ENCODE measurements at places on chromosomes 5 and 9.

GRCh38 chr5:149765932-149766331 lies 35.8 kb downstream of the PPARGC1B start:
- DNase-seq: no peak

DNA sequence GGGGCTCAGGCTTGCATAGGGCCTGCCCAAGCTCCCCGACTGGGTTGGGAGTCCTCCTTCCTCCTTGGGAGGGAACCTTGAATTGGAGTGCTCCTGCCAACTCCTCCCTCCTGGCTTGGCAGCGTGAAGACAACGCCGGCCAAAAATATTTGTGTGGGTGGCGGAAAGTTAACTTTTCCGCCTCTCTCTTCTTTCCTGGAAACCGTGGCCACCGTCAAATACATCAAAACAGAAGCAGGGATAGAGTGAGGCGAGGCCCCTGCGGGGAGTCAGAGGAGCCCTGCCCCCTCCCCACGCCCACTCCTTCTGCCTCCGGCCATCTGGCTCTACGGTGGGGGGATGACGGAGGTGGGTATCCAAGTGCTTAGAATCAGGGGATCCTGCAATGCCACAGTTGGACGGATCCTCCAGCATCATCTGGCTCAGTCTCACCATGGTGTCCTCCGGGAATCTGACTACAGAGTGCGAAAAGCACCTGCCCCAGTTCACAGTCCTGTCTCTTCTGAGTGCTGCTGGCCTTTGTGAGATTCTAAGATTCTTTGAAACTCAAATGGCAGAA lies 25.2 kb upstream of the SYNPO start:
- peak; percentile 57 for DNase-seq

DNA sequence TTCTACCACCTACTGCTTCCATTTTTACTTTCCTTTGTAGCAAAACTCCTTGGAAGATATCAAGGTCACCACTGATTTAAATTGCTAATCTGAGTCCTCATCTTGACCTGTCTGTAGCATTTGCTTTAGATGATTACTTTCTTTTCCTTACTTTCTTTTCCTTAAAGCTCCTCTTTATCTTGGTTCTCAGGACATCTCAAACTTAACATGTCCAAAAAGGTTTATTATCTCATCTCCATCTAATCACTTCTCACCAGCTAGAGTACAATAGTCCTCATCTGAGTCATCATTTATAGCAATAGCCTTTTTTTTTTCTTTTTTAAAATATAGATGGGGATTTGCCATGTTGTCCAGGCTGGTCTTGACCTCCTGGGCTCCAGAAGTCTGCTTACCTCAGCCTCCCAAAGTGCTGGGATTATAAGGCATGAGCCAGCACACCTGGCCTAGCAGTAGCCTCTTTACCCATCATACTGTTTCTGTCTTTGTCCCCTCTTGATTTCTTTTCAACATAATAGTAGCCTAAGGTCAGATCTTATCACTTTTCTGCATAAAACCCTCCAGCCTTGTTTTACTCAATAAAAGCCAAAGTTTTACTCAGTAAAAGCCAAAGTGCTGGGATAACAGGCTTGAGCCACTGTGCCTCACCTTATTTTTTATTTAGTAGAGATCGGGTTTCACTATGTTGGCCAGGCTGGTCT lies 32.9 kb upstream of the GPR21 start:
- no peak for DNase-seq

GRCh38 chr5:37842048-37842447 lies 2.2 kb upstream of the GDNF start:
- DNase-seq: no peak

GRCh38 chr9:126790561-126790960 lies 14.3 kb upstream of the ZBTB43 start:
- no peak for DNase-seq

DNA sequence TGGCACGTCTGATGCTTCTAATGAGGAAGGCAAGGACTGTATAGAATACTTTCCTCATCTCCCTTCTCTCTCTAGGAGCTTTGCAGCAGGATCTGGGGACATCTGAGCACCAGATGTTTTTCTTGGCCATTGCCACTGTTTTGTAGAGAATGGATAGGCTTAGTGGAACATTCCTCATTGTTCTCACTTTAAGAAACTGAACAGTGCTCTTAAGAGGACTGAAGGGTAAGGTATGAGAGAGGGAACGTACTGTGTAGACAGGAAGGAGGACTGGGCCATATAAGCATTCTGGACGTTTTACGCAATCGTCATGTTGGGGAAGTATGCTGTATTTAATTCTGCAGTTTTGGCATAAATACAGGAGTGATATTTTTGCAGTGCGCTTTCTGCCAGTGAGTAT lies 70.6 kb downstream of the SMARCA2 start:
- DNase-seq: no peak

DNA sequence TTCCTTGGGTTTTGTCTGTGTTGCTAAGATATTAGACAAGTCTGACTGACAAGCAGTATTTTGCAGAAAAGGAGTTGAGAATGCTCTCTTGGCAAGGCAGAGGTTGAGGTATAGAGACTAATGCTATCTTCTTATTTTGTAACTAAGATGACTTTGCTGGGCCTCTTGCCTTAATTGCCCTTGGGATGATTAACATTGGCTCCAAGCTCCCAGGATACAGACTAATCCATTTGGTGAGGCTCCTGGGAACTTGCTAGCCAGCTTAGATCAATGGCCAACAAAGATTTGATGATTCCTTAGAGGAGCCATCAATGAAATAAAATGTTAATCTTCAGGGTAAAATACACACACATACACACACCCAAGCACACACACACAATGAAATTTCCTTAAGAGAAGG lies 28.7 kb upstream of the AP3B1 start:
- no peak for DNase-seq

DNA sequence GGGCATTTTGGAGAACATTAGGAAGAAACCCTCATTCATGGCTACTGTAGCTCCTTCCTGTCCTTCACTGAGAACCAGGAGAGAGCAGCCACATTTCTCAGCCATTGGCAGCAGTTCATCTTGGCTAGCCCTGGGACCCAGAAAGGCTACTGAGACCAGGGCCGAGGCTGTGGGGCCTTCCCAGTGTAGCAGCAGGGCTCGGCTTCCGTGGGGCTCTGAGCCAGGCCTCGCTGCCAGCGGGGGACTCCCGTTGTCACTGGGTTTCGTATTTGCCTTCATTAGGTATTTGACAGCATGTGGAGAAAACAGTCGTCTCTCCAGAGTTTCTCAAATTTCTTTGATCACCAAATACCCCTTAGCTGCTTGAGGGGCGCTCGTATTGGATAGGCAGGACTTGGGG lies 37.3 kb upstream of the PRDM12 start:
- DNase-seq: no peak

DNA sequence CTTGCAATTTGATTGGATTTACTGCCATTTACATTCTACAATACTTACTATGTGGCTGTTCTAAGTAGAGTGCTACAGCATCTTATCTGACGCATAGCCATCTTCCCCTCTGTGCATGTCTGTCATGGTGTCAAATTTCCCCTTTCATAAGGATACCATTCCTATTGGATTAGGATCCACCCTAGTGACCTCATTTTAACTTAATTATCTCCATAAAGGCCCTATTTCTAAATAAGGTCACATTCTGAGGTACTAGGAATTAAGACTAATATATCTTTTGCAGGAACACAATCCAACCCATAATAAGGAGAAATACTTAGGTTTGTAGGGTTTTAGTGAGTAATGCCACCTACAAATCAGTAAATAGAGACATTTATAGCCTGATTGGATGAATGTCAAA lies 268.0 kb downstream of the ADAMTSL1 start:
- no peak for DNase-seq

- DNase-seq: no peak
Measured at GRCh38 chr5:137128012-137128411, 371.1 kb downstream of the SPOCK1 start.

DNA sequence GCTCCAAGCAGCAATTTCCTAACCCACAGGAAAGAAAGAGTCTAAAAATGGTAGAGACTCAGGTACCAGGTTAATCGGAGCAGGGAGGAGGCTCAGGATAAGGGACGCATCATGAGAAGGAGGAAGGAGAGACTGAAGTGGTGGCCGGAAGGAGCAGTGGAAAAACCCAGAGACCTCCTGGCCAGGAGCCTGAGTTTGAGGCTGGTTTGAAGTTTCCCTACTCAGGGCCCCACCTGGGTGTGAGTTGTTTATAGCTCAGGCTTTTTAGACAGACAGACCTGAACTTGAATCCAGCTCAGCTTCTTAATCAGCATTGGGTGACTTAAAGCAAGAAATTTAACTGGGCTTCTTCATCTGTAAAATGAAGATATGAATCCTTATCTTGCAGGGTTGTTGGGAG lies 11.9 kb upstream of the AQP7 start:
- DNase-seq: no peak

DNA sequence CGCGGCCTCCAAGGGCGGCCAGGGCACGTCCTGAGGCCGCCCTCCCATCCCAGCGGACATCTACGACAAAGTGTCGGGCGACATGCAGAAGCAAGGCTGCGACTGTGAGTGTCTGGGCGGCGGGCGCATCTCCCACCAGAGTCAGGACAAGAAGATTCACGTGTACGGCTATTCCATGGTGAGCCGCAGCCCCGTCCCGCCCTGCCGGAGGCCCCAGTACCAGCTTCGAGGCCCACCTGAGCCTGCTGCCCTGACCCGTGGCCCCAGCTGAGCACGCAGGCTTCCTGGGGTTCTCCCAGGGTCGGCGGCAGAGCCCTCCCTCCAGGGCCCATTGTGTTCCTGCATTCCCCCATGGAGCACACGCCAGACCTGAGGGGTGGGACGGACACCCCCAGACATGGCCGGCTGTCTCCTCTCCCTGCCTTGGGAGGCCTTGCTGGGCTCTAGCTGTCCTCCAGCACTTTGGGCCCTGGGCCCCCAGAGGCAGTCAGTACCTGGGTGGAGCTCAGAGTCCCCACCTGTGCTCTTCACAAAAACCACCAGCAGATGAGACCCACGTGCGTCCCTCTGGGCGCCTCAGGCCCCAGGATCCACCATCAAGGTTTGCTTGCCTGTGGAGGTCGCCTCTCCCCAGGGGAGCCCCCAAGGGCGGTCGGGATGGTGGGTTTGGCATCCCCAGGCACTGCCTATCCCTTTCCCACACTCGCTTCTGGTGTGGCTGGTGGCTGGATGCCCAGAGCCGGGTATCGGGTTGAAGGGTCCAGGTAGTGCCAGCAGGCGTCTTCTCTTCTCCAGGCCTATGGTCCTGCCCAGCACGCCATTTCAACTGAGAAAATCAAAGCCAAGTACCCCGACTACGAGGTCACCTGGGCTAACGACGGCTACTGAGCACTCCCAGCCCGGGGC lies 1.0 kb downstream of the PHPT1 start:
- no peak for DNase-seq

DNA sequence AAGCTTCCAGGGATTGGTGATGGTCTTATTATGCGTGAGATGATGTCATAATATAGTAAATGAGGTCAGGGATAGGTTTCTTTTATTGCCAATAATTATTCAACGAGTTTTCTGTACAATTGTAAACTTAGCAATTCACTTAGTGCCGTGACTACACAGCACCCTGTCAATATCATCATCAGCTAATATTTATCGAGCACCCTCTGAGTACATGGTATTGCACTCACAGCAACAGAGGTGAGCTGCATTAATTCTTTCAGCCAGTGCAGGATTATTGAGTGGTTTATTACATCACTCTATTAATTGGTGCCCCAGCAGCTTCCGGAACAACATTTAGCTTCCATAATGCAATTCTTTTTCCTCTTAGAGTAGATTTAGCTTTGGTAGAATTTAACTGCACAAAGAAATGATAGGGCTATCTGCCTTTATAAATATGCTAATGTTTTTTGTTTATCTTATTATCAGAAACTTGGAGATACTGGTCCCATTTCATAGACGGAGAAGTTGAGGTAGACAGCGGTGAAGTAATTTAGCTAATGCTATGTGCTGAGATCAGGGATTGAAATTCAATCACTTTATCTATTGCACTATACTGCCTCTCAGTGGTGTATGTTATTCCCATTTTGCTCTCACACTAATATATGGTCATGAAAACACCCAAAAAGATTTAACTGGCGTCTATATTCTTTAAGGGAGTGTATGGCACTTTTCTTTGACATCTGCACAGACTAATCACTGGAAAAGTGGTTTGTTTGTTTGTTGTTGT lies 726.1 kb upstream of the WWC1 start:
- peak; percentile 35 for DNase-seq

DNA sequence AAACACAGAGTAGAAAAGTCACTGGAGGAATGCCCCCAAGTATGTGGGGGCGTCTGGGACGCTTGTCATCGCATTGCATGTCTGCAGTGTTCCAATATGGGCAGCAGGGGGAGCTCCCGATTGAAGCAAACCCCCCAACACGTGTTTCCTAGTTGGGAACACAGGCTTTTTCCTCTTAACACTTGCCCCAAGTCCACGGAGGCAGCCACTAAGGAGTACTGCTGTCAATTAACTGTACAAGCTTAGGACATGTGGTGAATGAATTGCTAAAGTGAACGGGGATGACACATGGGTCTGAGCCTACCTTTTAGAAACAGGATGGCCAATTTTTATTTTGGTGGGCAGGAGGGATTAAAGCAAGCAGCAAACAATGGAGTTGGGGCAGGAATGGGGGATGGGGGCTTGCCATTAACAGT lies 2.2 kb downstream of the GABRB2 start:
- DNase-seq: peak; percentile 47

DNA sequence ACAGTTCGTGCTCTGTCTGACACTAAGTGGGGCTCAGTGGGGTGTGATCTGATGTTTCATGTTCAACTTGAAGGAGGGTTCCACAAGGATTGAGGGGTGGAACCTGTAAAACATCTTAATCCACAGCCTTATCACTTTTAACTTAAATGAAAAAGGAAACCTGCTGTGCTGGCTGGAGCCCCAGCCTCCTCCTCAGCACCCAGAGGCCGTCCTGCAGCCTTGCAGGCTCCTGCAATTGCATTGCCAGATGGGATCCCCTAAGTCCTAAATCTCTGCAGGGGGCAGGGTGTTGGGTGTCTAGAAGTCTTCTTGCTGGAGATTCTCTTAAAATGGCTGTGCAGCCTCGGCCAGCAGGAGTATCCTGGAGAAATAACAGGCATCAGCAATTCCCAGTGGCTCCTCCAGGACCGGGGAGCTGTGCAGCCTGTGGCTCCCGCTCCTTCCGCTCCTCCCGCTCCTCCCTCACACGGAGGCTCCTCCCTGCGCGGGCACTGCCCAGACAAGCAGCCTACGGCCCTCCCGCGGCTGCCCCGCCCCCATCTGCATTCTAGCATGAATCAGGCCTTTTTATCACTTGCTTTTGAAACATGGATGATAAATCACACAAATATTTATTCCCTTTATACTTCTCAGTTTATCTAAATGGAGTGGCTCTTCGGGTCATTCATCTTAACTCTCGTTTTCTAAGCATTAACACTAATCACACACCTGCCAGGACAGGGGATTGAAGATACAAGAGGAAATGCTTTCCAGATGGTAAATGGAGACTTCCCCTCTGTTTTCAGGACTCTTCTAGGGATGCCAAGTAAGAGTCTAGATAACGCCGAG lies 131.0 kb downstream of the ADAMTS16 start:
- DNase-seq: peak; percentile 95

GRCh38 chr5:36099748-36100147 lies 33.1 kb upstream of the UGT3A2 start:
- DNase-seq: no peak

Data from epithelial cell of esophagus (primary cell).